NCI-H524 (cell line): ENCODE measurements at places on chromosomes 2 and 18.

GRCh38 chr2:156896294-156896693 is 361.2 kb upstream of the GALNT5 start:
- no peak for DNase-seq

- DNase-seq: peak; percentile 8
Measured at GRCh38 chr2:94861308-94862152, 9.7 kb upstream of the TEKT4 start.

DNA sequence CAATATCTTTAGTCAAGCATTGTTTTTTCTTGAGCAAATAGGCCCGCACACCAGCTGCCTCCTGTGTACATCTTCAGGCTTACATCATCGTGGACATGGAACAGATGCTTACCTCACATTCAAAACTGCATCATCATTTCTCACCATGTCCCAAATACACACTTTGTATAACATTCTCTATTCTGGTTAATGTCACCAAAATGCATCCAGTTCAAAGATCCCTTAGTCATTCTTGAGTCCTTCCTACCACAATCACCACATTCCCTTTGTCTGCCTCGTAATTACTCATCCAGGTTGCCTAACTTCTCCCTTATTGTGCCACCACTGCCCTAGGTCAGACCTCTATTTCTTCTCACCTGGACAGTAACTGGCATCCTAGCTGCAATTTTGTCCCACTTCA is 373.7 kb upstream of the GALNT5 start:
- DNase-seq: no peak

GRCh38 chr2:67671464-67672450 is 274.6 kb downstream of the ETAA1 start:
- DNase-seq: no peak

- no peak for DNase-seq
Measured at GRCh38 chr2:75277111-75277510, 77.8 kb upstream of the TACR1 start.
